Lower leg skin (tissue), 4 donors: ENCODE measurements at places on chromosomes 11 and 22.
A peak's percentile ranks its signal among the peaks of the same experiment; 100 is the strongest.

- DNase-seq, result no peak
Observed at GRCh38 chr11:12063251-12063650, 47.1 kb upstream of the MICAL2 start.

DNA sequence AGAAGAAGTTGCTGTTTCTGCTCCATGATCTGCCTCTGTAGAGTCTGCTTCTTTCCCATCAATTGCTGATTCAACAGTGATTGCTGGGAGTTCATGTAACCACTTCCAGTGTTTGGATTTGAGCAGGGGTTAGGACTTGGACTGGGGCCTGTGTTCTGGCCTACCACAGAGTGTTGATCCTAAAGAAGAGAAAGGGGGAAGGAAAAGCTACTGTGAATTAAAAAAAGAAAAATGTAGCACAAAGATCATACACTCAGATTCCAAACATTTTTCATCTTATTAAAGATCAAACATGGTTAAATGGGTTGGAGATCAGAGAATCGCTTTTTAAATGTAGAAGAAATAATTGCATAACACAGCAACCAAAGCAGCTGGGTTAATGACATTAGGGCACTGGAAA, 67.6 kb upstream of the MTMR2 start:
- DNase-seq, result no peak

DNA sequence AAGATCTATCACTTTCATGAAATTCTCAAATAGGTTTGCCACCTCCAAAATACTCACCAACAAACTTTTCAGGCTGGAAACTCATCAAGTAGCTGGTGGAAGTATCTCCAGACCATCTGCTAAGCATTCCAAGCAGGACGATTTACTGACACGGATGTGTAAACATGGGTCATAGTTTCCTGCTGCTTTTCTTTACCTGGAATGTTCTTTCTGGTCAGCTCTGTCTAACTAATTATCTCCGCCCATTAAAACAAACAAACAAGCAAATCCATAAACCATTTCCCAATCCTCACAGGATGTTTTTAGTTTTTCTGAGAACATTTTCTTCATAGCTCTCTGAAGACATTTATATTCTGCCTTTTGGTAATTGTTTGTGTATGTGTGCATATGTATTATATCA, 397.0 kb downstream of the METTL15 start:
- DNase-seq, result no peak

GRCh38 chr11:74462009-74462408, 5.3 kb downstream of the KCNE3 start:
- DNase-seq, result peak; percentile 68

DNA sequence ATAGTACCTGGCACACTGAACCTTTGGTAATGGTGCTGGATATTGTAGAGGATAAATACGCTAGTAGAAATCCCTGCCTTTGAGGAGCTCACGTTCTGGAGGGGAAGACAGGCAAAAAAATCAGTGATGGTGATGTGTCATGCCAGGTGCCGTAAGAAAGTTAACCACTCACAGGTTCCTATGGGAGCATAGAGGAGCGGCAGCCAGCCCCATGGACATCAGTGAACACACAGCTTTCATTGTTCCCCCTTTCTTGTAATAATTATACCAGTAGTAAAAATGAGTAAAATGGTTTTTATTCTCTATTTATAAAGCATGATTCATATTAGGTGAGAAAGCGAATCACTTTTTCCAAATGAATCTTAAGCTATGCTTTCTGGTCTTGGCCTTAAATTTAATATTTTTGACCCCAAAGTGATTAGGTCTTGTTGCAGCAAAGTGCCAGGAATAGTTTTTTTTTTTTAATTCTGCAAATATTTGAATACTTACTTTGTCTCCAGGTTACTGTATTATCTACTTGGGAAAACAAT, 57.9 kb downstream of the UVRAG start:
- DNase-seq, result no peak

- DNase-seq, result no peak
Observed at GRCh38 chr22:32531228-32531627, 56.6 kb downstream of the FBXO7 start.

DNA sequence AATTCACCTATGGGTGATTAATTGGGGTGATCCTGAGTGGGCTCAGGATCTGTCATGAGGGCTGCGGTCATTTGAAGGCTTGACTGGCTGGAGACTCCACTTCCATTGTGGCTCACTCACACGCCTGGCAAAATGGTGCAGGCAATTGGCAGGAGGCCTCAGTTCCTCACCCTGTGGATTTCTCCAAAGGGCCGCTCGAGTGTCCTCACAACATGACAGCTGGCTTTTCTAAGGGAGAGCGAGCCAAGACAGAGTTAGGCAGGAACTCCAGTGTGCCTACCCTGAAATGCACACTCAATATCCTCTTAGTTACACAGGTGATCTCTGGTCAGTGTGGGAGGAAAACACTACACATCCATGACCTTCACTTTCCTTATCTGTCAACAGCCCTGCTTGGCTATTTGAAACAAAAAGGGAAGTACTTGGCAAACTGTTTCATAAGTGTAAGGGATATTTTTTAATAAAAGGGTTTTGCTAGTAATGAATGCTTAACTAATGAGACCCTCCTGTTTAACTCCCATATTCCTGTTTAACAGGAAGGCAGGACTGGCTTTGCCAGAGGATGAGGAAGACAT, 25.7 kb downstream of the OSBP2 start:
- no peak for DNase-seq

DNA sequence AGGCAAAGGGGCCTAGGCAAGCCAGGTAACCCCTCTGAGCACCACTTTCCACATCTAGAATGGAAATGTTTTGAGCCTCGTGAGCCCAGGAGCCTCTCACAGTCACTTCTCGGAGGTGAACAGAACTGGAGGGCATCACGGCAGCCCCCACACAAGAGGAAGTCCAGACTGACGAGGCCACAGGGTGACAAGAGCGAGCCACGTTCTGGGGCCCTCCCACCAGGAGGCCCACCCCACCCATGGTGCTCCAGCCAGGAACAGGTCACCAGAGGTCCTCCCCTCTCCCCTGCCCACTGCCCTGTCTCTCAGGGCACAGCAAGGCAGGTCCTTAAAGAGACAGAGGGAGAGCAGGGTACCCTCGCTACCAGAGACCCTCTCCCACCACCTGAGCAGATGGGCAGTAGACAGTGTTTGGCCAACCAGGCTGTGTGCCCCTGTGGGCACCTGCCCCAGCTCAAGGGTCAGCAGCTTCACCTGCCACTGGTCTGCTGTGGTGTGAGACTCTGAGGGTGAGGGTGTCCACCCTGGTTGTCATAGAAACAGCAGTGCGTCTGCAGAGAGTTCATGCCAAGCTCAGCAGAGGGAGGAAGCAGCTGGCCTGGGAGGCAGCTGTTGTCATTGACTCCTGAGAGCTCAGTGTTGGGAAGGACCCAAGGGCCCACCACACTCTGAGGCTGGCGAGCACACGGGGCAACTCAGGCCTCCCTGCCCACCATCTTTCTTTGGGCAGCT, 31.4 kb downstream of the RSPH14 start:
- no peak for DNase-seq

- no peak for DNase-seq
Observed at GRCh38 chr22:24435861-24436371, 8.5 kb downstream of the ADORA2A start.

GRCh38 chr11:43555816-43556611, 124.5 kb upstream of the HSD17B12 start:
- no peak for DNase-seq

DNA sequence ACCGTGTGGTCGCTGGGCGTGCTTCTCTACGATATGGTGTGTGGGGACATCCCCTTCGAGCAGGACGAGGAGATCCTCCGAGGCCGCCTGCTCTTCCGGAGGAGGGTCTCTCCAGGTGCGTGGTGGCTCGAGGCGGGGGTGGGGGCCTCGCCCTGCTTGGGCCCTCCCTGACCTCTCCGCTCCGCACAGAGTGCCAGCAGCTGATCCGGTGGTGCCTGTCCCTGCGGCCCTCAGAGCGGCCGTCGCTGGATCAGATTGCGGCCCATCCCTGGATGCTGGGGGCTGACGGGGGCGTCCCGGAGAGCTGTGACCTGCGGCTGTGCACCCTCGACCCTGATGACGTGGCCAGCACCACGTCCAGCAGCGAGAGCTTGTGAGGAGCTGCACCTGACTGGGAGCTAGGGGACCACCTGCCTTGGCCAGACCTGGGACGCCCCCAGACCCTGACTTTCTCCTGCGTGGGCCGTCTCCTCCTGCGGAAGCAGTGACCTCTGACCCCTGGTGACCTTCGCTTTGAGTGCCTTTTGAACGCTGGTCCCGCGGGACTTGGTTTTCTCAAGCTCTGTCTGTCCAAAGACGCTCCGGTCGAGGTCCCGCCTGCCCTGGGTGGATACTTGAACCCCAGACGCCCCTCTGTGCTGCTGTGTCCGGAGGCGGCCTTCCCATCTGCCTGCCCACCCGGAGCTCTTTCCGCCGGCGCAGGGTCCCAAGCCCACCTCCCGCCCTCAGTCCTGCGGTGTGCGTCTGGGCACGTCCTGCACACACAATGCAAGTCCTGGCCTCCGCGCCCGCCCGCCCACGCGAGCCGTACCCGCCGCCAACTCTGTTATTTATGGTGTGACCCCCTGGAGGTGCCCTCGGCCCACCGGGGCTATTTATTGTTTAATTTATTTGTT, 2.4 kb downstream of the PIM3 start:
- DNase-seq, result peak; percentile 91

DNA sequence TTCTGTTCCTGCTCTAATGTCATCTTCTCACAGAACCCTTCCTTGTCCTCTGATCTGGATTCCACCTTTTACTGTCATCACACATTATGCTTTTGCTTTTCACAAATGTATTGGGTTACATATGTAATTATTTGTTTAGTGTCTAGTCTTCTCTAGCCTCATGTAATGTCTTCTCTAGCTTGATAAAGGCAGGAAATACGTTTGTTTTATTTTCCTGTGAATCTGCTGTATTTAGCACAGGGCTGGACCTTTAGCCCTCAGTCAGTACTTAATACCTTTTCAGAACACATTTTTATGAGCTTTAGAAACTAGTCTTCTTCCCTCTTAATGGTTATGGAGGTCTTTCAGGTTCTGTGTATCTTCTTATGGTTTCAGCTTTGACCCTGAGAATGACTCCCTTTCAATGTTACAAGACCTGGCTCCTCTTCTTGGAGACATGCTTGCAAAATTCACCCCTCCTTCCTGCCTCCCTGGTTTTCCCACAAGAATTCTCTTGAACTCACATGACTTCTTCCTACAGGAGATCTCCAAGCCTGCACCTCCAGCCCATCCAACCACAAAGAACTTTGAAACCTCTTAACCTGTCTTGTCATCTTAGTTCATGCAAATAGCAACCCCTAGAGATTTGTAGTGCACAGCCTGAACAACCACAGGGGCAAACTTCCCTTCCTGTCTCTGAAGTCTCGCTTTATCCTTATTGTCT, 132.7 kb upstream of the DDI1 start:
- no peak for DNase-seq

GRCh38 chr11:45880772-45881570, 4.5 kb upstream of the MAPK8IP1 start:
- DNase-seq, result no peak

DNA sequence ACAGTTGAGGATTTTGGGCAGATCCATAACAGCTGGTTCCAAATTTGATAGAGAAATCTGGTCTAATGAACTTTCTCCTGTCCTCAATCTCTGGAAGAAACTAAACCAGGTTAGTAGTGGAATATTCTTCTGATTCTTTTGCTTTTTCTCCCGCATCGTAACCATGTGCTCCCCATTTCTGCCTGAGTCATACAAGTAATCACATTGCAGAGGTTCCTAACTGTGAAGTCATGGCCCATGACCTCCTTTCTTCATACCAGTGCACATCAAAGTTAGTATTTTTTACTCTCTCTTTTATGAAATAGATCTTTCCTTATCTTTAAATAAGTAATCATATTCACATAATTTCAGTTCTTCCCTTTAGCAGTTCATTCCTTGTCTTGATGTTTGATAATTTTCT, 249.0 kb downstream of the DYNC2H1 start:
- DNase-seq, result no peak

- DNase-seq, result no peak
Observed at GRCh38 chr11:36540998-36541397, 26.8 kb upstream of the RAG1 start.
